ENCODE measurements at places on chromosomes 1 and 21. TPM values are rescaled to one million over a fixed set of nuclear protein-coding genes. Genes with fewer than 3 reads are reported as not detected.

GRCh38 chr21:17105932-17106331 lies 406.9 kb upstream of the CXADR start:
- no peak for DNase-seq

Gene TNFRSF8
- 5.0 TPM for polyA plus RNA-seq

DNA sequence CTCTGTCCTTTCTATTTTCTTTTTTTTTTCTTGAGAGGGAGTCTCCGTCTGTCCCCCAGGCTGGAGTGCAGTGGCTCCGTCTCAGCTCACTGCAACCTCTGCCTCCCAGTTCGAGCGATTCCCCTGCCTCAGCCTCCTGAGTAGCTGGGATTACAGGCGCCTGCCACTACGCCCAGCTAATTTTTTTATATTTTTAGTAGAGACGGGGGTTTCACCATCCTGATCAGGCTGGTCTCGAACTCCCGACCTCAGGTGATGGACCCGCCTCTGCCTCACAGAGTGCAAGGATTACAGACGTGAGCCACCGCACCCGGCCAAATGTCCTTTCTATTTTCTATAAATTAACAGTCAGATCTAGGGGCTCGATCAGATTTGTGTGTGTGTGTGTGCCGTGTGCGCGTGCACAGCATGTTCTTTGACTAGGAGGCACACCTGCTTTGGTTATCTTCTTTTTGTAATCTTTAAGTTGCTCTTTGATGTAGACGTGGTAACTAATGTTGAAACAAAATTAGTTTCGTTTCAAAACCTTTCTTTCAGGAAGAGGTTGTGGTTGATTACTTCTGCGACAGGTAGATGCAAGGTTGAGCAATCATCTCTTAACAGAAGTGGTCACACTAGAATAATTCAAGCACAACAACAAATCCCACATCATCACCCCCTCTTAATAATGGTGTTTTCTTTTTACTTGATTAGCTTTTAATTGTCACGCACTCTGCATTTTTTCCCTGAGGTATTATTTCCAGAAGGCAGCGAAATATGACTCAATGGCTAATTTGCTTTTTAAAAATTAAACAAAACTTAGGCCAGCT lies 779 bp upstream of the DEGS1 start:
- DNase-seq, result no peak

DNA sequence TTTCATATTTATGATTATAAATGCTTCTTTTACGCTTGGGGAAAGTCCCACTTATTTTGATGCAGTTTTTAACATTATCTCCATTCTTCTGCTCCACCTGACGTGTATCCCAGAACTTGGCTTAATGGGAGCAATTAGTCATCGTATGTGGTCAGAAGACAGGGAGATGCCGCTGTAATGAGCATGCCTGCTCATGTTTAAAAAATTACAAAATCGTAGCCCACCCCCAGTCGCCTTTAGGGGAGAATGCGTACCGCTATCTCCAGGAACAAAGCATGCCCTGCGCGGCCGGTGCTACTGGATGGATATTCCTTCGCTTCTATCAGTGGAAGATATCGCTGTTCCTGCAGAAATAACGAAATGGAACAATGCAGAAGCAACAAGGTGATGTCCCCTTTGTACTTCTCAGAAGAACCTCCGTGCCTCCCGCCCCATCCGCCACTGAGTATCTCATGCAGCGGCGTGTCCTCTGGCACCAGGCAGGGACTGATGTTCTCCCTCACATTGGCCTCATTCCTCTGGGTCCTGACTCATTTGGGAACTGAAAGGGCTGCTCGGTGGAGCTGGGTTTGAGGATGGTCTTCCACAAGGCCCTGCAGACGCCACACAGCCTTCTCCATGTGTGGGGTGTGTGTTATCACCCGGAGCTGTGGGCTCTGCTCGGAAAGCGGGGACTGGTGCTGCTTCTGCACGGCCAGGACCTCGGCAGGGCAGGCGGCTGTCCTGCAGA lies 116.3 kb upstream of the COL6A1 start:
- DNase-seq, result no peak

GRCh38 chr1:209769971-209770370 lies 14.1 kb downstream of the TRAF3IP3 start:
- DNase-seq, result no peak

DNA sequence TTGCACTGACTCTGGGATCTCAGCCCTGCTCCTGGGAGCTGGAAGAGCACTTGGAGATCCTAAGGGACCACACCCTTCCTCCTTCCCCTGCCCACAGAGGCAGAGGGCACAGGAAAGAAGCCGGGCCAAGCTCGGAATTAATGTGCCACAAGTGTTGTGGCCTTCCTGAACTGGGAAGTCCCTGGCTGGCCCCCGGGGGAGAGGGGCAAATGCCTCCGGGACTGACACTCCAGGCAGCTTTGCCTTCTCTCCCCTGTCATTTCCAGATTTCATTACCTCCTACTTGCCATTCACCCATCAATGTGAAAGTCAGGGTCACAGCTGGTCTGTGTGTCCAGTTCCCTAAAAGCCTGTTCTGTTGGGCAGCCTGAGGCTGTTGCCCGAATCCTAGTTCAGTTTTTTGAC lies 21.7 kb downstream of the SESN2 start:
- no peak for DNase-seq

- no peak for DNase-seq
Measured at GRCh38 chr1:60265560-60266535, 192.3 kb upstream of the C1orf87 start.

Gene SPRR2G
- polyA plus RNA-seq, result 1.9 TPM

- no peak for DNase-seq
Measured at GRCh38 chr1:116194568-116194967, 83.4 kb downstream of the MAB21L3 start.

- DNase-seq, result no peak
Measured at GRCh38 chr1:157199421-157199755, 61.2 kb upstream of the ETV3 start.

Gene GJA5
- 5.6 TPM for polyA plus RNA-seq

DNA sequence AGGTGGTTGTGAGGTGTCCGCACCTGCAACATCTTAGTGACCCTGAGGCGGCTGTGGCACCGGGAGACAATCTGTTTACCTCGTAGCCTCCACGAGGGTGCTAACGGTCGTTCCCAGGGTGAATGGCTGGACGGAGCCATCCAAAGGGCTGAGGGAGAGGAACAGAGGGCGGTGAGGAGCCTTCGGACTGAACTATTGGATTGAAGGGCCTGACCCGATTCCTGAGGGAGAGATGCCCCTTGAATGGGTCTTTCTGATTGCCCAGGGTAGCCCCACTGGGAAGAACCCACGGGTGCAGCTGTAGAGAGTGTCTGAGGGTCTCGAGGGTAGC lies 2.3 kb downstream of the NR5A2 start:
- no peak for DNase-seq

DNA sequence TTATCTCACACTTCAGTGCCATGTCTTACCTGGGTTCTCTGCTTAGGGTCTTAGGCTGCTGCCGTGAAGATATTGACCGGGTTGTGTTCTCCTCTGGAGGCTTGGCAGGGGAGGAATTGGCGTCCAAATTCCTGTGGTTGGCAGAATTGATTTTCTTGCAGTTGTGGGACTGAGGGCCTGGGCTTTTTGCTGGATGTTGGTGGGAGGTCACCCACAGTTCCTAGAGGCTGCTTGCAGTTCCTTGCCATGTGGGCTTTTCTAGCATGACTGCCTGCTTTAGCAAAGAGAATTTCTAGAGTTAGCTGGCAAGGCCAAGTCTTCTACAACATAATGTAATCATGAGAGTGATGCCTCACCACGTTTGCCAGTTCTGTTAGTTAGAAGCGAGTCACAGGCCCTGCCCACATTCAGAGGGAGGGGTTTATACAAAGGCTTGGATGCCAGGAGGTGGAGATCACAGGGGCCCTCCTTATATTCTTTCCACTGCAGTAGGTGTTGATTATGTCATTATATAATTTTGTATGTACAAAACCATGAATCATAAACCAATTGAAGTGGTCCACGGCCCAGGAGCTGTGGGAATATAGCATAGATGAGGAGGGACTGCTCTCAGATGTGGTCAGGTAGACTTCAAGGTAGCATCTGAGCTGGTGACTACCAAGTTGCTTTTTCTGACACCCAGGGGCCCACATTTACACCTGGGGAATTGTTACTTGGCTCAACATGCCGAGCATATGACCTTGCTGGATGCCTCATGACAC lies 6.6 kb downstream of the UBL4B start:
- no peak for DNase-seq

DNA sequence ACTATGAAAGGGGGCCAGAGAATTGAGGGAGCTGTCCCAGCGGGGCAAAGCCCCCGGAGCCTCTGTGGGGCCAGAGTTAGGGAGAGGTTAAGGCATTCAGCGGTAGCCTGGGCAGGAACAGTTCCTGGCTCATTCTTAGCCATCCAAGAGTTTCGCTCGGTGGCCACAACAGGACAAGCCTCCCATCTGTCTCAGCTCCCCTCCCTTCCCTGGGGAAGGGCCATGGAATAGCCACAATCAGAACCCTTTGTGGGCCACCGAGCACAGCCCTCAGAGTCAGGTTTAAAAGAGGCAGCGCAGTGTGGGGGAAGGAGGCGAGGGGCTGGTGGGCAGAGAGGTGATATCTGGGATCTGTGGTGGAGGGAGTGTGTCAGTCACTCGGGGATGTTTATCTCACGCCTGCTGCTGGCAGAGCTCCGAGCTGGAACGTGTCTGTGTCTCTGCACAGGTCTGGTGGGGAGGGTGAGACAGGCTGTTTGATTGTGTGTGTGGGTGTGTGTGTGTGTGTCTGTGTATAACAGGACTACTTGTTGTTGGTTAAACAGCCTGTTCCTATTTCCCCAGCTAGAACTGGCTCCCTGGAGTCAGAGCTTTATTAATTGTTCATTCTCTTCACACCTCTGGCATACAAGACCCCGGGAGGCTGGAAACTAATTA lies 49.6 kb upstream of the GOLT1A start:
- no peak for DNase-seq

Gene RASAL2
- polyA plus RNA-seq, result 25.9 TPM

GRCh38 chr1:15038232-15039016 lies 115.1 kb upstream of the TMEM51 start:
- no peak for DNase-seq

Gene PTPN7
- polyA plus RNA-seq, result 43.0 TPM

Gene FMOD
- 26.4 TPM for polyA plus RNA-seq

DNA sequence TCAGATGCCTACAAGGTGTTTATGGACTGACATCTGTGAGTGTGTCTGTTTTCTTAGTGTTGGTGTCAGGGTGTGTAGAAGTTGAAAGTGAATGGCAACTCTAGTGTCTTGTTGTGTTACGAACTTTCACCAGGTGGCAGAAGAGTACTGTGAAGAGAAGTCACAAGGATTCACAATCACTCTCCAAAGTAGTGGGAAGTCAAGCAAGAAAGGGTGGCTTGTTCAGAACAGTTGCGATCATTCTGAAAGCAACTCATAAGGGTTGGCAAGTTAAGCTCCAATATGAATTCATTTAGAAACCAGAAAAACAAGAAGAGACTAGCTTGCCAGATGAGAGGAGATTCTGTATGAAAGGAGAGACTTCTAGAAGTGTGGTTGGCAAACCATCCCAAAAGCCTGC lies 86.1 kb downstream of the FASLG start:
- peak; percentile 33 for DNase-seq

DNA sequence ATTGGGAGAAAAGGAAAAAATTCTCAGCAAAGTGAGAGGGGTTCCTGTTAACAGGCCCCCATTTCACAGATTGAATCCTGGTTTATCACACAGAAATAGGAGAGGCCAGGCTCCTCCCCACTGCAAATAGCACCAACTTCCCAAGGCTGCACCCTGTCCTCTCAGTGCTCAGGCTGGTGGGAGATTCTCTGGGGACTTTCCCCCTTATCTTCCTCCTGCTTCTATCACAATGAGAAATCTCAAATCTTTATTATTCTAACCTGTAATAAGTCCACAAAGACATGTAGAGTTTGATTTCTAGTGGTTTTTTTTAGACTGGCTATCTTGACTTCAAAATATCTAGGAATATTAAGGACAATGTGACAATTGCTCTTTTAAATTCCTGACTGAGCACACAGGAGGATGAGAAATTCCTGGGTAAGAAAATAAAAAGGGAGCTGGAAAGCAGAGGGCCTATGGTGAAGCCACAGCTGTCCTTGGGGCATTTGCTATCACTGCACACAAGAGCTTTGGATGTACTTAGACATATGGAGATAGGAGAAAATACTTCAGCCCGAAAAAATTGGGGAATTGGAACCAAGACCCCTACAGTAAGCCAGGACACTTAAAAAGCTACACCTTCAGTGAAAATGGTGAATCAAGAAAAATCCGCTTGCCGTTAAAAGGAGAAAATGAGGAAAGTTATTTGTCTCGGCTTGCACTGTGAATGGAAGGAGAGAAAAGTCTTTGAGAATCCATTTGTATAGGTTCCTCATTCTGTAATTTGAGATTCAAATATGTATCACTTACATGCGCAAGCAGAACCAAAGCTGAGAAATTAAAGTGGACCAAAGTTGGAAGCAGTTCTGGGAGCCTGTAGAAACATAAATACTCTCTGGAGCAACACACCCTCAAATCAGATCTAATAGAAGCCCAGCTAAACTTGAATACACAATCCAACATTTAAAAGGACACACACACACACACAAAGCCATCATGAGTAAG lies 65.9 kb upstream of the C1orf105 start:
- DNase-seq, result no peak

Data from testis (tissue), 5 donors.